MCF 10A (cell line): ENCODE measurements at places on chromosomes 5 and 9.

DNA sequence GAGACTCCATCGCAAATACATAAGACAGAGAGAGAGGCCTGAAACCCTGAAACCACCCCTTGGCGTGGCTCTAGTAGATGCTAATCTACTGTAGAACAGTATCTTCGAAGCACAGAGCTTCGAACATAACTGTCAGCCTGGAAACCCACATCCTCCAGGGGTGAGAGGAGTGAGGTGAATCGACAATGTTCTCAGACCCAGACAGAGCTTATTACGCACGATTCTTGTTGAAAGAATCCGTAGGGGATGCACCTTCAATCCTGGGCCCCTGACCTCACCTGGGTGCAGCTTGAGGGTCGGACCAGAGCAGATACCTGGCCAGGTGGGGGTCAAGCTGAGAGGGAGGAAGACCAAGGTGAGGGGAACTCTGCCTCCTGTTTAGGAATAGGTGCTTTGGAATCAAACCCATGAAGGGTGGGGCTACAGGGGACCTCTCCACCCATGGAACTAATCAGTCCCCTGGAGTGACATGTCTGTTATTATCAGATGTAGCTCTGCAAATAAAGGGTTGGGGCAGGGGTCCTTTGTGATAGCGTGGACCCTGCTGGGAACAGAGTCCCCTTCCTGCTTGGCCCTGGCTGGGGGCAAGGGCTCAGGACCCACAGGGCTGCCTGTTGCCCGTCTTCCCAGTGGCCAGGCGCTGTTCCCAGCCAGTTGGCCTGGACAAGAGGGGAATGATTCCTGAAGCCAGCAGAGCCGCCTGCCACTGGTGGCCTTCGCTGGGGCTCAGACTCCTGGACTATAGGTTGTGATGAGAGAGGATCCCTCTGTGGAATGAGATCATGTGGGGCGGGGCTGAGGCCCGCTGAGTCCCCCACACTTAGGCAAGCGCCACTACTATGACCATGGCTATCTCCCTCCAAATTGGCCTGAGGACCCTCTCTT, 41.2 kb downstream of the DBH start:
- no peak for DNase-seq

- no peak for DNase-seq
These were observed 35.4 kb upstream of the IL17B start for GRCh38 chr5:149414405-149415065.

DNA sequence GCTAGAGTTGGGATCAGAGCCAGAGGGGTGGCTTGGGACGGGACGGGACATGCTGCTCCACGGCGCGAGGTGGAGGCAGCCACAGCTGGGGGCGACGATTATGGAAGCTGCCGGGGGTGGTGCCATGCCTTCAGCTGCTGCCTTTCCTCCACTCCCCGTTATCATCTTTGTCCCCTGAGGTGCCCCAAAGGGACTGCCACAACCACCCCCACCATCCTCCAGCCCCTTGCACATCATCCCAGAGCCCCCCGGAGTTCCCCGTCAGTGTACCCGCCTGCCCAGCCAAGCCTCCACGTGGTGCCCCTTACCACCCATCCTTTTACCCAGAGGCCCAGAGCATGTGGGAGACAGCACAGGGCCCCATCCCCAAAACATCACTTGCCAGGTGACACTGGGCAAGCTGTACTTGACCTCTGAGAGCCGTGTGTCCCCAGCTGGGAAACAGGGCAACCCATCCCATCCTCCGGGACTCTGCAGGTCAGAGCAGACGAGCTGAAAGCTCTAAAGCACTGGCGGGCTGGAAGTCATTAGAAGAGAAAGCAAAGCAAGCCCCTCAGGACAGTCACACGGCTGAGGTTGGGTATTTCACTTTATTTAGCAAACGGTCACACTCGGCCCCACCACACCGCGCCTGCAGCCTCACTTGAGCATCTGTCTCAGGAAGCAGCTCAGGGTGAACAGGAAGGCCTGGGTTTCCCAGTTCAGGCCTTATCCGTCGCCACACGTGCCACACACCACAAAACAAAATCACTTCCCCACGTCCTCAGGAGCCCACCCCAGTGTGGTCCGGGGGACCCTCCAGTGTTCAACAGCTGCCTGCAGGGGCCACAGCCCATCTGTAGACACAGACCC, 19.5 kb upstream of the MXD3 start:
- DNase-seq = no peak

DNA sequence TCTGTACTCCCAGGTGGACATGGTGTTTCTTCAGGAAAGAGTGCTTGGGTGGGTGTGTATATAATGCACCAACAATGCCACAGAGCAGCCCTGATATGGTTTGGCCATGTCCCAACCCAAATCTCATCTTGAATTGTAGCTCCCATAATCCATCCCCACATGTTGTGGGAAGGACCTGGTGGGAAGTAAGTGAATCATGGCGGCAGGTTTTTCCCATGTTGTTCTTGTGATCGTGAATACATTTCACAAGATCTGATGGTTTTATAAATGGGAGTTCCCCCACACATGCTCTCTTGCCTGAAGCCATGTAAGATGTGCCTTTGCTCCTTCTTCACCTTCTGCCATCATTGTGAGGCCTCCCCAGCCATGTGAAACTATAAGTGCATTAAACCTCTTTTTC, 158.5 kb downstream of the NR3C1 start:
- DNase-seq = peak; percentile 73

- DNase-seq = no peak
These were observed 8.3 kb downstream of the SHB start for GRCh38 chr9:38060681-38061080.

GRCh38 chr9:24132244-24132643, 306.2 kb upstream of the ELAVL2 start:
- no peak for DNase-seq

GRCh38 chr5:39218482-39219402, 621 bp downstream of the FYB1 start:
- DNase-seq = no peak

DNA sequence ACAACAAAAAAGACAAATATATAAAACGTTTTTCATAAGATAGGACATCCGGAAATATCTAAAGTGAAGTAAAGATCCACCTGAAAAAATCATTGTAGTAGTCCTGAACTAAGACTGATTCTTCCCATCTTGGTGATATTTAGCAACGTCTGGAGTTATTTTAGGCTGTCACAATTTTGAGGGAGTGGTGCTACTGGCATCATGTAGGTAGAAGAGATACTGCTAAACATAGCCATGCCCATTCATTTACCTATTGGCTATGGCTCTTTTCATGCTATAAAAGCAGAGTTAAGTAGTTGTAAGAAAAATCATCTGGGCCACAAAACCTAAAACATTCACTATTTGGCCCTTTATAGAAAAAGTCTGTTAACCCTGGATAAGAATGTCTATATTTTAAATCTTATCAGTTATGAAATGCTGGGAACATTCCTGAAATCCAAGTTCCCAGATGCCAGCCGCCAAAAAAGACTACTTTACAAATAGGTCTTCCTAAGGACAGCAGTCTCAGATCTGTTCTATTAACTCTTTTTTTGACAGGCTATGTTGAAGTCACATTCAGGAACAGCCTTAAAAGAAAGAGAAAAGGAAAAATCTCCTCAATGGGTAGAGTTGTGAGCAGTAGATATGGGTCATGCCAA, 27.0 kb downstream of the RAPGEF6 start:
- DNase-seq = no peak

DNA sequence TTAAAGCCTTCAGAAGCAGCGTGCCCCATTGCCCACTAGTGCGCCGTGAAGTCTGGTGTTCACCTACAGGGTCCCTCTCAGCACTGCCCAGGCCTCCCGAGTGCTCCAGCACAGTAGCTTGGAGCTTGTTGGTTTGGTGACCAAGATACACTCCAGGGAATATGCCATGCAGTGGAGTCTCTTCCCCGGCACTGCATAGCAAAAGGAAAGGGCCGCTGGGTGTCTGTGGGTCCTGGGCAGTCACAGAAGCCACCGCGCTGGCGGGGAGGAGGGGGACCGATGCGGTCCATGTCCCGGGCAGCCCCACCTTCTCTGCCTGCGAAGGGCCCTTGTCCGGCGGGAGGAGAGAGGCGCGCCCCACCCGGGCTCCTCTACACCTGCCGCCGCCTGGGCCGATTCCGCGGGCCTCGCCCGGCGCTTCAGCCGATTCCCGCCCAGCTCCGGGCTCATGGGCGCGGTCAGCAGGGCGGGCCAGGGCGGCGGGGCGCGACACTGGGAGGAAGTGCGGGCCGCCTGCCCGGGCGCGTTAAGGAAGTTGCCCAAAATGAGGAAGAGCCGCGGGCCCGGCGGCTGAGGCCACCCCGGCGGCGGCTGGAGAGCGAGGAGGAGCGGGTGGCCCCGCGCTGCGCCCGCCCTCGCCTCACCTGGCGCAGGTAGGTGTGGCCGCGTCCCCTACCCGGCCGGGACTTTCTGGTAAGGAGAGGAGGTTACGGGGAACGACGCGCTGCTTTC, at the start of gene SYK:
Gene SYK (plus strand): TSS at position 579 of the 732 bp plus-strand sequence. CDS start 42,080 bp downstream, outside the sequence.
- peak; percentile 21 for DNase-seq

DNA sequence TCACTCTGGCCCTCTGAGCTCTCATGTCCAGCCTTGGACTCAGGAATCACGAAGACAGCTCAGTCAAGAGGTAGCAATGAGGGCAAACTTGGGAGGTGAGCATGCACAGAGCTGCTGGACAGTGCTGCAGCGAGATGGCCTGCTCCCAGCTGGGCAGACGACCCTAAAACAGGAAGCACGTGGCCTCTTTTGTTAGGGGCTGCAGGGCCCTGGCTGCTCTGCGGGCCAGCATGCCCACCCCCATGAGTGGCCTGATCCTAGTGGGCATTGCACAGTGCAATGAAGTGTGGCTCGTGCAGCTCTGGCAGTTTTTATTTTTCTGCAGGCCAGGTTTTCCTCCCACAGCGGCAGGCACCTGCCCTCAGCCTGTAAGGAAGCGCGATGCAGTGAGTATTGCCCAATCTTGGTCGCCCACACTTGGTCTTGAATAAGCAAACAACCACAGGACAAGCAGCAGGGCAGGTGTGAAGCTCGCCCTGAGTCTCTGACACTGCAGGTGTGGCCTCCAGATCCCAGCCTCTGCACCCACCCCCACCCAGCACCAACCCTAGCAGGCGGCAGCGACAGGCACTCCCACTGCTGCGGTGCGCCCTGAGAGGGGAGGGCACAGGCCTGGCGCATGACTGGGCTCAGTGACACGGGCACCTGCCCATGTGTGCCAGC, 60.8 kb downstream of the SEMA4D start:
- DNase-seq = peak; percentile 61

GRCh38 chr9:123109540-123110279, 76.2 kb downstream of the GPR21 start:
- DNase-seq = no peak

DNA sequence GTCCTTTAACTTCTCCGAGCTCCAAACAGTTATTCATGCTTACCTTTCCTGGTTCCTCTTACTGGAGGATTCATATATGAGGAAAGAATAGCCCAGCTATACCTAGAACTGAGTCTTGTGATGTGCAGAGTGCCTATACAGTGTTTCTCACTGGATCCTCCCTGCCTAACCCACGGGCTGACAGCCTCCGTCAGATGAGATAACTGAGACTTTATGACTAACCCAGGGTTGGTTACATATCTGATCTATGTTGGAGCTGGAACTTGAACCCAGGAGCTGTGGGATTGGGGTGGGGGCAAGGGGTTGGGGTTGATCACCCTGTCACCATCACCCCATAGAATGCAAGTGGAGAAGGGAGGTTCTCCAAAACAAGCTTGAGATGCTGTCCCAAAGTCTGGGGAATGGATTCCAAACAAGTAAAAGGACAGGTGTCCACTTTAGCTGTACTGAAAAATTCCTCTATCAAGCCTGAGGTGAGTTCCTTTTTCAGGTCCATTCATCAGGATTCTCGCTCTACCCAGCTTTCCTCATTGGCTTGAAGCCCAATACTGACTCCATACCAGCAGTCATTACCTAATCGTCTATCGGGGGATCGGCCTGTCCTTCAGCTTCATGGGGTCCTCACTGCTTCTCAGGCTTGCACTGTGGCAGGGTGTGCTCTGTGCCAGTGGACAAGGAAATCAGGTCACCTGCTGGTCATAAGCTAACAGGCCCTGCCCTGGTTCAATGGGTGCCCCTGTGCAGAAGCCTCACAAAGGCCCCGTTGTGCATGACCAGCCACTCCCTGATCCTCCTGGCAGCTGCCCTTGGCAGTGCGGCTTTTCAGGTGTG, 100.6 kb downstream of the ARHGAP26 start:
- peak; percentile 77 for DNase-seq

DNA sequence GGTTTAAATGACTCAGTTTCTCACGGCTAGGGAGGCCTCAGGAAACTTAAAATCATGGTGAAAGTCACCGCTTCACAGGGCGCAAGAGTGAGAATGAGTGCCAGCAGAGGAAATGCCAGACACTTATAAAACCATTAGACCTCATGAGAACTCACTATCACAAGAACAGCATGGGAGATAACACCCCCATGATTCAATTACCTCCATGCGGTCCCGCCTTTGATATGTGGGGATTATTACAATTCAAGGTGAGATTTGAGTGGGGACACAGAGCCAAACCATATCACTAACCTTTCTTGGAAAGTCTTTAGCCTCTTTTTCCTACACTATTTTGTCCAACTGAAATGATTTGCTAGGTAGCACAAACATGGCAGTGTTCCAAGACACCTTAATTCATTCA, 533.9 kb upstream of the NUDT12 start:
- DNase-seq = no peak

DNA sequence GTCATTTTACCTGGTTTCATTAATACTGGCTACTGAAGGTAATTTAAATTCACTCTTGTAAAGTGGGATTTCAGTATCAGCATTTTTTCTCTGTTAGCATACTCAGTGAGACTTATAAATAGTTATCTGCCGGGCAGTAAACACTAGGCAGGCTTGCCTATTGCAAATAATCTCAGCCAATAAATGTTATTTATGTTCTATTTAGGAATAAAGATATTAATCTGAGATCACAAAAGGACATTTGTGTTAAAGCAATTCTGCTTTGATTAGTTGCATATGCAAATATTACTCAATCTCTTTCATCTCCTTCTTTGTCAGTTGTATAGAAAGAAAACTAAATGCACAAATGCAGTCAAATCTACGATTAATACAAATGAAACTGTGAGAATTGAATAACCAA, 827.8 kb downstream of the TLE4 start:
- no peak for DNase-seq

DNA sequence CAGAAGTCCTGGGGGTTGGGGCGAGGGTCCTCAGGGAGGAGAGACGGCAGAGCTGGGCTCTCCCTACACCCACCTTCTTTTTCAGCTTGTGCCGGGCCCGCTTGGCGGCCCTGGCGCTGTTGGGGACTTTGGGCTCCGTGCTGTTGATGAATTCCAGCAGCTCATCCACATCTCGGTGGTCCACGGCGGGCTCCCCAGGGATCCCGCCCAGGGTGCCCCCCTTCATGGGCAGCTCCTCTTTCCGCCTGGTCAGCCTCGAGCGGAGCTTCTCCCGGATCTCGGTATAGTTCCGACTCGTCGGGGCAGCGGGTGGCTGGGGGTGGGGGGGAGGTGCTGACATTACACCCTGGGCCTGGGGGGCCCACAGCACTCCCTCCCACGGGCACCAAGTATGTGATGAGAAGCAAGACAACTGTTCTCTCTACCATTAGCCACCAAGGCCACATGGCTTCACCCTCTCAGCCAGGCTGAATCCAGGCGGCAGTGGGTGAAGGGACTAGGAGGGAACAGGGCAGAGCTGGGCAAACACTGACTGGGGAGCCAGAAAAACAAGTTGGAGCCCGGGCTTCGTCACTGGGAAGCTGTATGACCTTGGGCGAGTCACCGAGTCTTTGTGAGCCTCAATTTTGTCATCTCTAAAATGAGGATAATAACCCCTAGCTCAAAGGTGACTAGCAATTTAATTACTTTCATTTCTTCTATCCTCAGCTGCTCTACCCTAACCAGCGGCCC, 14.6 kb upstream of the DDX41 start:
- no peak for DNase-seq
